ENCODE measurements at places on chromosomes 3 and 15.

DNA sequence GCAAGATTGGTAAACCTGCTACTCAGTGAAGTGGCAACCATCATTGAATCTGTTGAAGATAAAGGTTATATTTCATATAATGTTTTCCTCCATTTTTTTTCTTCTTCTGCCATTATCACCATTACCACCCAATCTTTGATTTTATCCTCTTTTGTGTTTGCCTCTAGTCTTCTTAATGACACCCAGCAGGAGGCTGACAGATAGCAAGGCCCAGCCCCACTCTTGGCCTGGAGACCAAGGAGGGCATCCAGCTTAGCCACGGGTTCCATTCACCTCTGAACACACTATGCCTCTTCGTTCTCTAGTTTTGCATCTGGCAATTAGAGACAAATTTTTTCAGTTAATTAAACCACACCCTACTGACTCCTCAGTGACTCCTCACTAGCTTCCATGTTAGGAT lies 129.7 kb downstream of the TPRG1 start:
- DNase-seq = no peak

- DNase-seq = no peak
Measured at GRCh38 chr3:55454611-55455010, 32.5 kb downstream of the WNT5A start.

- no peak for DNase-seq
Measured at GRCh38 chr15:77417602-77418001, 2.3 kb downstream of the PEAK1 start.

GRCh38 chr3:129758306-129758705 lies 135.2 kb downstream of the TMCC1 start:
- no peak for DNase-seq

DNA sequence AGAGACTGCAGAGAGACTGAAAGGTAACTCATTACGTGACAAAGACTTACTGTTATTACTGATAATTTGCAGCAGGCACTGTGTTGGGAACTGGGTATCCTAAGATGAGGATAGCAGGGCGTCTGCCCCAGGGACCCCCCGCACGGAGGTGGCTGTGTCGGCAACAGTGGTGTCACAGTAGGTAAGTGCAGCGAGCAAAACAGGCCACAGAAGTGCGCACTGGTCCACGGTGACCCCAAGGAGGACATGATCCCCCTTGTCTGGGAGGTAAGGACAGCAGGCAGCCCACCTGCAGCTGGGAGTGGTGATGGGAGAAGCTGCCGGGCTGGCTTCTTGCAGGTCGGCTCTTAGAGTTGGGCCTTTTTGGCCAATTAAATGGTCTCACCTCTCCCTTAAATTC lies 82.9 kb downstream of the FAM43A start:
- no peak for DNase-seq

DNA sequence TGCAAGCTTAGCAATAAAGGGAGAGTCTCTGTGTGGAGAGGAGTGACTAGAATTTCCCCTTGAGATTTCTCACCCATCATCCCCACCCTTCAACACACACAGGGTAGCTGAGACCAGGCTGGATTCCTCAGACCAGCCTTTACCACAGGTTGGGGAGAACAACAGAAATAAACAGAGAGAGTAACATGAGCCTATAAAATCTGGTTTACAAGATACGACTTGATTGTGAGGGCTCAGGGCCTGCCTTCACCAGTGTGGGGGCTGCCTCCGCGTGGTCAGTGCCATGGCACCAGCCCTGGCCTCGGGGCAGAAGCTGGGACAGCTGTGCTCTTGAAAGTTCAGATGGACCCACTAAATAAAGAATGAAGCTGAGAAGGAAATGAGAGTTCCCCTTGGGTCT lies 14.6 kb upstream of the MAGEF1 start:
- no peak for DNase-seq

DNA sequence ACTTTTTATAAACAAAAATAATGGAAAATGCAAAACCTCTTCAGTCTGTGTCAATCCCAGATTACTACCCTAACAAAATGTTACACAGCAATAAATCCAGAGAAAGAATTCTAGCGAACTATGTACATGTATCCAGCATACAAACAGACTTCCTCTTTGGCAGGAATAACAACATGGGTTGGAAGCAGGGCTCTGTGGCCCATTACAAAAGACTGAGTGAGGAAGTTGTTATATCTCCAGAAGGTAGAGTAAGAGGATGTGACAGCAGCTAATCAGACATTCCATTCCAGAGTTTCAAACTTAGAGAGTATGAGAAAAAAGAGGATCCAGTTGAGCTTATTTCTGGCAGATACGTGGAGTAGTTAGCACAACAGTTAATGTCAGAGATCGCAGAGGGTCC lies 294.0 kb upstream of the PLSCR5 start:
- no peak for DNase-seq

DNA sequence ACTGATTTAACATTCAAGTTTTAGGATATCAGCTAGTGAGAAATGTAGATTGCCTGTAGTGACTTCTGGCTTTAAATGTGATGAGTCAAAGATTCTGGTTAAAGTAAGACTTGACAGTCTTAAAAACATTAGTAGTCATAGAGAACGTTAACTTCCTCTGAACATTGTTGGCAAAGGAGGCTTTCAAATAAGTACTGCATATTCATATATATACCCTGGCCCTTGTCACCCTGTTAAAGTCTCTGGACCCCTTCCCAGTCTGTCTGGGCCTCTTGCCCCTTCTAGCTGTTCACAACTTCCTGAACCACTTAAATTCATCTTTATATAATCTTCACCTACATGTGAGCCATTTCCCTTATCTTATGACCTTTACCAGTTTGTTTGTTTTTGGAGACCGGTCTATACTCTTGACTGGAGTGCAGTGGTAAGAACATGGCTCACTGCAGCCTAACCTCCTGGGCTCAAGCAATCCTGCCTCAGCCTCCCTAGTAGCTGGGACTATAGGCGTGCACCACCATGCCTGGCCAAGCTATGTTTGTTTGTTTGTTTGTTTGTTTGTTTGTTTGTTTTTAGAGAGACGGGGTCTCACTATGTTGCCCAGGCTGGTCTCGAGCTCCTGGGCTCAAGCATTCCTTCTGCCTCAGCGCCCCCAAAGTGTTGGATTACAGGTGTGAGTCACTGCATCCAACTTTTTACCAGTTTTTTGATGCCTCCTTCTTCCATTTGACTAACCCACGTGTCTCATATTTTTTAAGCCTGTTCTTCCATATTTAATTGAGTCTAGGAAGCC lies 64.4 kb upstream of the CRTC3 start:
- DNase-seq = no peak

GRCh38 chr15:67115586-67115969 lies 50.2 kb downstream of the SMAD3 start:
- DNase-seq = no peak

GRCh38 chr15:95921404-95921803 lies 409.1 kb upstream of the NR2F2 start:
- no peak for DNase-seq

DNA sequence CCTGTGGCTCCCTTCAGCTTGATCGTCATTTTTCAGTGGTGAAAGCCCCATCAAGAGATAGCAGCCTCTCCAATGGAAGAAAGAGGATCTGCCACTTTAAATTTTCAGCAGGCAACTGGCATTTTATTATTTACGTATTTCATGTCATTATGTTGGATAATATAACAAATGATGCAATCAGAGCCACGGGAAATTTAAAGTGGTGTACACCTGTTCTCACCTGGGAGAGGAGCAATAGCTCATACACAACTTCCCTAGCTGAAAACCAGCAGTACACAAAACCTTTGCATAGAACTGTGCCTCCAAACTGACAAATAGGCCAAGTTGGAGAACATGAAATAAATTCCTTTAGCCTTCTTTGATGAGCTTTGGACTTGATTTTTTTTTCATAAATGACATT lies 136.9 kb downstream of the SATB1 start:
- DNase-seq = no peak

GRCh38 chr15:65816441-65816840 lies 24.3 kb upstream of the DENND4A start:
- no peak for DNase-seq

- no peak for DNase-seq
Measured at GRCh38 chr3:160374472-160374871, 24.6 kb downstream of the IFT80 start.

DNA sequence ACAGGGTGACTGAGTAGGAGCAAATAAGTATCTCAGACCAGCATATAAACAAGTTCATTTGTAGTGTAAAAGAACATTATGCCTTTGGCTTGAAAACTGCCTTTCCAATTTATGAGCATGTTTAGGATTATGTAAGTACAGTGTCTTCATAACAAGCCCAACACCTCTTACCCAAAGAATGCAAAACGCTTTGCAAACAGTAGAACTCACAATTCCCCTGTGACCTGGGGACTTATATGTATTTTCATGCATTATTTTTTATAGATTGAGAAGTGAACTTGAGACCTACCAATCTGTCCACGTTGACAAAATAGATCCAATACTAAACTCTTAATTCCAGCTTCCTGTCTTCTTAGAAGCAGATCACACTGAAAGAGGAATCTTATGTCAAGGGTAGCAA lies 202.1 kb downstream of the TP63 start:
- DNase-seq = no peak

DNA sequence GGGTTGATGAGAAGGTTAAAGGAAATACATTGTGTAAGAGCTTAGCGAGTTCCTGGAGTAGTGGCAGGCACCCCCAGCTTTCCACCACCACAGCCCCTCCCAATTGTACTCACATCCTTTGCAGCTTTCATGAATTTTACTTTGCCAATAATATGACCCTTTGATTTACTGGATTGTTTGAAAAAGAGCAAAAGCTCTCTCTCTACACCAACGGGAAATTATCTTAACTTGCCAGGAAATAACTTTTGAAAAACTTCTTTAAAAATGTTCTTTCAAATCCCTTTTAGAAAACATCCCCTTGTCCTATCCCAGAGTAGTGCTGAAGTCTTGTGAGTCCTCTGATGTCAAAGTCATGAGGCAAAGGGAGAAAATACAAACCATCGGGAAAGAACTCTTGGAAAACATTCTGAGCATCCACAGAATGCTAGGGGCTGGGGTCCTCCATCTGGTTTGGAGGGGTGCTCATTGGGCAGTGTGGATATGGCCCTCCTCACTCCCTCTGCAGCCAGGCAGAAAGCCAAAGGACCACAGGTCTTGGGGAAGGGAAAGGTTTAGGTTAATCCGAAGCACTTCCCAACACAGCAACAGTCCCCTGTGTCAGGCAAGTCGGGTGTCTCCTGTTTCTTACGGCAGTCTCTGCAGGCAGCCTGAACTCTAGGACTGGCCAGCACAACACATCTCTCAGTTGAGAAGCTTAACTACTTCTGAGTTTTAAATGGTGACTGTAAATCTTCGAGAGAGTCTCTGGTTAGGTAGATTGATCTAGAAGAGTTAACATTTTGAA lies 36.5 kb downstream of the BOC start:
- no peak for DNase-seq

DNA sequence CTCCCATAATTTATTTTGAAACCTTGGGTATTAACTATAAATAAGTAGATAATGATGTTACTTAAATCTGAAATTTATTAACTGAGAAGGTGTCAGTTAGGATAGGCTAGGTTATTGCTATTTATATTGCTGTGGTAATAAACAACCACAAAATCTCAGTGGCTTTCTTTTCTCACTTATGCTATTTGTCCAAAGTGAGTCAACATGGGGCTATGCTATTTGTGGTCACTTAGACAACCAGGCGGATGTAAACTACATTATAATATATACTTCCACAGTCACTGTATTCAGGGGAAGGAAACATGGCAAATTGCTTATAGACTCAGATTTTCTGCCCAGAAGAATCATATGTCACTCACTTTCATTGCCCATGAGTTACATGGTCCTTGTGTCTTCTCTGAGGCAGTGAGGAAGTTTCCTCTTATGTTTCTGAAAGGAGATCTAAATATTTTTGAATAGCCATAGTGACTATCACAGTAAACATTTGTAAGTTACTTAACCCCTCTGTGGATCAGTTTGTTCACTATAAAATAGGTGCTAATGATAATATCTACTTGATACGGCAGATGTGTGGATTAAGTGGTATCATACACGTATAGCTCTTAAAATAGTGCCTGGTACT lies 19.8 kb downstream of the HMG20A start:
- DNase-seq = no peak

- no peak for DNase-seq
Measured at GRCh38 chr3:119524931-119525662, 26.8 kb downstream of the TIMMDC1 start.

- DNase-seq = no peak
Measured at GRCh38 chr3:178359728-178360127, 176.5 kb upstream of the KCNMB2 start.

DNA sequence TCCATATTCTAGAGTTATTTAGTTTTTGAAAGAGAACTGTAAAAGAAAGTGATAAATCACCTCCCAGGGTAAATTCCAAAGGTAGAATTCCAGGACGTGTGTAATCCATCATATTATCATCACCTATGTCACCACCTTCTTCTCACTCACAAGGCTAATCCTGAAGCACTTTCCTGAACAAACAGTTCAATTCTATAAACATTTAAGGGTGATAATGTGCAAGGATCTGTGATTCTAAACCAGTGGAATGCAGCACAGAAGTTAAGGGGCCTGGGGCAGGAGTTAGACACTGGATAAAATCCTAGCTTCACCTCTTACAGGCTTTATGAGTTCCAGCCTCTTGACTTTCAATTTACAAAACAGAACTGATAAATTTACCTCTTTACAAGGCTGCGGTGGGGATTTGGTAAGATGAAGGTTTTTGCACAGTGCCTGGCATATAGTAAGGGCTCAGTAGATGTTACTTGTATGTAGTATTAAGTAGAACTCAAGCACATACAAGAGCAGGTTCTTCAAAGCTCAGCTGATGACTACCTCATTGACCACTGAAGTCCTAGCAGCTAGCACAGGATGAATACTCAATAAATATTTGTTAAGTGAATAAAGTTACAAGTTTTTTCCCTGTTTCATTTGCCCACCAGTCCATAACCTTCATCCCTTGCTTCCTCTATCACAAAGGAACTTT lies 47.3 kb upstream of the CCDC80 start:
- no peak for DNase-seq

DNA sequence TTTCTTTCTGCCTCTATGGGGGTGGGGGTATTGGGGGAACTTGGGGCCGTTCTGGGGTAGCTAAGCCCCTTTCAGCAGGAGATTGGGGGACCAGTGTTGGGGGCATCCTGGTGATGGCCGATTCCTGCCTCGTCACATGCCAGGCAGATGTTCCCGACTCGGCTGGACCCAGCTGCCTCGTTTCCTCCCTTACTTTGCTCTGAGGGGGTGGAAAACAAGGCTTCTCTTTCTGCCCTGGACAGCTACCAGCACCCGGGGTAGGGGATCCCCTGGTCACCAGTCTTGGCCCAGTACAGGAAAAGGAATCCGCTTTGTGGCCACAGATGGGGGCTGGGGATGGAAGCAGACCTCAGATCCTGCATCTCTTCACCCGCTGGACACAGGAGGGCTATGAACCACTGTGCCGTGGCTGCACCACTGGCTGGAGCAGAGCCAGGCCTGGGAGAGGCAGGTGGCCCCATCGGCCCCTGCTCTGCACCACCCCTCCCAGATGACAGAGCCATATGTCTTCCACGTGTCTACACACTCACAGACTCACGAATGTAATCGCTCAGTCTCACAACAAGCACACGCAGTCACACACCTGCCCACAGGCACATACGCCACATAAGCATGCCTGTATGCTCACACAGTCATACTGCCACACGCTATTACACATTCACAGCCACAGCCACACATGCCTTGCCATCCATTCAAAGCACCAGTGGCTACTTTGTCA lies 12.4 kb downstream of the SNX33 start:
- DNase-seq = no peak

Data from neuronal stem cell (in vitro differentiated cells).